ENCODE measurements at places on chromosomes 1 and 21. TPM values are rescaled to one million over a fixed set of nuclear protein-coding genes. Genes with fewer than 3 reads are reported as not detected.

DNA sequence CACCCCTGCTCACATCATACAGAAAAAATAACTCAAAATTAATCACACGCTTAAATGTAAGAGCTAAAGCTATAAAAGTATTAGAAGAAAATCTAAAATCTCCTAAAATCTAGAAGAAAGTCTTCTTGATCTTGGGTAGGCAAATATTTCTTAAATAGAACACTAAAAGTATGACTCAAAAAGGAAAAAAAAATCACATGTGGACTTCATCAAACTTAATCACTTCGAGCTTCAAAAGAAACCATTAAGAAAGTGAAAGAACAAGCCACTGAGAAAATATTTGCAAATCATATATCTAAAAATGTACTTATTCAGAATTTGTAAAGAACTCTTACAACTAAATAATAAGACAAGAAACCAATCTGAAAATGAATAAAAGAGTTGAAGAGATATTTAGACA, 32.7 kb downstream of the LRRC52 start:
- DNase-seq = no peak

DNA sequence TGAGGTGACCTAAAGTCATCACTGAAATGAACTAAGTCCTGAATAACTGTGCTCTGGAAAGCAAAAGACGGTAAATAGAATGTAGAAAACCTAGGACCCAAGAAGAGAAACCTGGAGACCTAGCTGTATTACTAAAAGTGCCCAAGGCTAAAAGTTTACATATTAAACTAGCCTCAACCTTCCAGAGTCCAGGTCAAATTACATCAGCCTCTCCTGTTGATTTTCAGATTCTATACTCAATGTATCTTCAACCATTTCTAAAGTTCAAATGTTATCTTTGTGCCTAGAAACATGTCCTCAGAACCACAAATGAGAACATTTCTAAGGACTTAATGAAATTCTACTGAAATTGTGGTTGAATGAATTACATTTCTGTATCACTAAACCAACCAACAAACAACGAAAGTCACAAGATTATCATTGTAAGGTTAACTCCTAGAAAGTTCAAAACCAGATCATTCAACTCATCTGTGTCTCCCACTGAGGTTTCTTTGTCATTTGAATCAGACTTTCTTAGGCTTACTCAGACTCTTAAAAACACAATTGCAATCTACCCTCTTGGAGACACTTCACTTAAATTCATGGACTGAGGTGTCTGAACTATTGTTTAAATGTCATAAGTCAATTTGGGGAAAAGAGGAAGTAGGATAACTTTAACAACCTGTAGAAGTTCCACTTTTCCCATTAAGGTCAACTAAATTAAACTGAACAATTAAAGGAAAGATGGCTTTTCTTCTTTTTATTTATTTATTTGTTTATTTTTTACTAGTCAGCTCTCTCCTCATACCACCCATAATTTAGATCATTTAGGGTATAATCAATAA, 207.7 kb downstream of the BARHL2 start:
- no peak for DNase-seq

DNA sequence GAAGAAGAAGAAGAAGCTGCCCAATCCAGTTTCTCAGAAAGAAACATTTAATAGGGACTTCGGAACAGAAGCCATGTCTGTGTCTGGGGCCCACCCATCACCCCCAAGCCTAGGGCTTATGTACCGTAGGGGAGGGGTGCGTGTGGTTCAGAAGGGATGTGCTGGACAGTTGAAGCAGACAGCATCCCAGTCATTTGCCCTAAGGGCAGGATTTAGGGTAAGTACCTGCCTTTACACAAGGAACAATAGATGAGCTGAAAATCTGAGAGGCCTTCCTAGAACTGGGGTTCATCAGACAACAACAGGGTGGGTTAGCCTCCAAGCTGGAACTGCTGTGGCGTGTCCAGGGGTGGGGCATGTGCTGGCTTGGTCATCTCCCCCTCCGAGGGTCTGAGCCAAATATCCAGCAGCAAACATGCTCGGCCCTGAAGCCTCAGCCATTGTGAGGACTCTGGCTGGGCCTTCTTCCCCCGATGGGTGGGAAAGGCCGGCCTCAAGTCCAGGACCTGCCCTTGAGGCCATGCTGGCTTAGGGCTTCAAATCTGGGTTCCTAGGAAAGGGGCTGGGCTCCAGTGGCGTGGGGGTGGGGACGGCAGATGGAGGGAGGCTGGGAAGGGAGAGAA, 12.1 kb downstream of the CSTB start:
- no peak for DNase-seq

- no peak for DNase-seq
Measured at GRCh38 chr1:201461645-201462441, 7.1 kb downstream of the PHLDA3 start.

DNA sequence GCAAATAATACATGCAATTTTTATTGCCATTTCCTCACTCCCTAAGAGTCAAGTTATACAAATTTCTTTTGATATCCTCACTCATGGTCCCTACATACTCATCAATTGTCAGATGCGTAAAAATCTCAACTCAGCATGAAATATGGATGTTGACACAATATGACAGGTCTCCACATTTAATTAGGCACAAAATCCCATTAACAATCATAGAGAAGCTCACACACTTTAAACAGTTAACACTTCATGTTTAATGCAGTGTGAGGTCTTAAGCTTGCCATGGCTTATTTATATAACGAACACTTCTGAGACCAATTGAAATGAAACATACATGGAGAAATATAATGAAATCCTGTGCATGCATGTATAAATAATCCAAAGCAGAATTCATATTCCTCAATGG, 58.6 kb downstream of the GREM2 start:
- no peak for DNase-seq

- DNase-seq = no peak
Measured at GRCh38 chr1:116165572-116165971, 54.4 kb downstream of the MAB21L3 start.

DNA sequence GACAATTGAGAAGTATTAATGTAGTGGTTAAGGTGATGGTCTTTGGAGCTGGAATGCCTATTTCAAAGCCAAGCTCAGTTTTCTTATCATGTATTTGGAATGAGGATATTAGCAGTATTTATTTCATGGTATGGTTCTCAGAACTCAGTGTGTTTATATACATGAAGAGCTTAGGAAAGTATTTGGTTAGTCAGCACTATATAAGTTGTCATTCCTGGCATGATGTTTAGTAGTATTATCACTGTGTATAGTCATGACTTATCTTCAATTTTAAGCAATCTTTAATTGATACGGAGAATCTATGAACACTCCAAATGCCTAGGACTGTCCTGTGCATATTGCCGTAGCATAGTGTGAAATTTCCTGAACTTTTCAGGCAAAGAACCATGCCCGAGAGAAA, 501.9 kb upstream of the USP24 start:
- no peak for DNase-seq

DNA sequence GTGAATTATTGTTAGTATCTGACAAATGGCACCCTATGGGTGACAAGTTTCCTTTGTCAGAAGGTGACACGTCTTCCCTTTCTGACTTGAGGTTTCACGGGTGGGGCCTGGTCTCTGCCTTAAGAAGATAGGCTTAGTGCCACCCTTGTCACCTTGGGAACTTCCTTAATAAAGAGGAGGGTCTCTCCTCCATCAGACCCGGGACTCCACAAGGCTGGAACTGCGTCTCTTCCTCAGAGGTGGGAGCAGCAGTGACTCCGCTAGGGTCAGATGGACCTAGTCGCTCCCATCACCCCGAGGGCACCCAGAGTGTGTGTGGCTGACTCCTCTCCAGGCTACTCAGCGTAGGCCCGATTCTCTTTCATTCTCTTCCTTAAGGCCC, 774 bp upstream of the WDTC1 start:
- peak; percentile 44 for DNase-seq

DNA sequence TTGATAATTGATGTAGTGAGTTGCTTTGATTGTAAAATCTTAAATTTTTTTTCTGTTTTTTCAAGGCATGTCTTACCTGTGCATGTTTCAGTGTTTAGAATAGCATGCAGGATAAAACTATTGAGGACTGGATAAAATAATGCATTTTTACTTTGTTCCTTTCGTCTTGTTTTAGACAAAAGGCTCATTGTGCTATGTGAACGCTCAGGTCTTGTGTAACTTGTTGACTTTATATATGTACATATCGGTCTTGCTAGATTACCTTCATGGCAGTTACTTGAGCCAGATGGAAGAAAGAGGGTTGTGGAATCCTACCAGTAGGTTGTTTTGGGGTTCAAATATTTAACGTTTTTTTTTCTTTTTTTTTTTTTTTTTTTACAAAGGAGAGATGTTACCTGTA, 7.0 kb downstream of the NFIA start:
- no peak for DNase-seq

DNA sequence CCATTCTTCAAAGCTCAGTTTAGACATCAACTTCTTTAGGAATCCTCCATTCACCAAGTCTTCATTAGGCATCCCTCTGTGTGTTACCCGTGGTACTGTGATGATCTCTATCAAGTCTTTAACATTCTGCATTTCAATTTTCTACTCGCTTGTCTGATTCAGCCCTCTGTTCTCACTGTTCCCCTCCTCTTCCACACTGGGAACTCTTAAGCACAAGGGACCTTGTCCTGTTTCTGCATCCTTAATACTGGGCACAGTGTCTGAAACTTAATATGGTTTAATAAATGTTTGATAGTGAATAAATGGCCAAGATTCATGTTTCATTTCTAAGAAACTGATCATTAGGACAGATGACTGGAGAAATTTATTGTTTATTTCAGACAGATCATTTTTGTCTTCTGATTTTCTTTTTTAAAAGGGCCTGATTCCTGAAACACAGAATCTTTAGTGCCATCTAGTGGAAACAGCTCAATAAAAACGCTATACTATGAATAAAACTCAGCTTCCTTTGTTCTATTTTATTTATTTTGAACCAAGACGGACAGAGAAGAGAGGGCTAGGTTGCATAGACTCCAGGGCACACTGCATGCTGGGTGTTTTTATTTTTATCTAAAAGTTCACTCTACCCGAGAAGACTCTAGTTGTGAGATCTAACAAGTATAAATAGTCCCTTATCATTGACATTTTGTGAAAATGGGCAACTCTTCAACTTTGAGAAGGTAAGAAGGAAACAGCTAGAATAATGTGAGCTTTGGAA, 7.0 kb upstream of the TRIM45 start:
- no peak for DNase-seq

- DNase-seq = no peak
Measured at GRCh38 chr1:228376651-228377631, 29.7 kb downstream of the TRIM11 start.

GRCh38 chr1:47996060-47996405, 1.2 kb downstream of the TRABD2B start:
- DNase-seq = no peak

GRCh38 chr1:6868660-6869380, 83.6 kb downstream of the CAMTA1 start:
- no peak for DNase-seq

DNA sequence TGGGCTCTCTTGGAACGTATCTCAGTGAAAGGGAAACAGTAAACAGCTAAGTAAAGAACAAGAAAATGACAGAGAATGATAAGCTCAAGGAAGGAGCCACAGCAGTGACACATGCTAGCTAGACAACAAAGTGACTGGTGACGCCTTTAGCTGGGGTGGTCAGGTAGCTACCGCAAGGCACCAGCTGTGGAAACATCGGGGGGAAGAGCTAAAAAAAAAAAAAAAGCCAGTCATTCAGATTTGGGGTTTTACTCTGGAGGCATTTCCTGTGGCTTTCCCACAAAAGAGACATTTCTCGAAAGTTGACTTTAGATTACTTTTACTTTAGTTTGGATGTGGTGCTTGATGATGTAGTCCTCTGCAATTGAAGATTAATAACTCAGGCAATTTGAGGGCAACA, 2.1 kb downstream of the FHAD1 start:
- DNase-seq = peak; percentile 89

DNA sequence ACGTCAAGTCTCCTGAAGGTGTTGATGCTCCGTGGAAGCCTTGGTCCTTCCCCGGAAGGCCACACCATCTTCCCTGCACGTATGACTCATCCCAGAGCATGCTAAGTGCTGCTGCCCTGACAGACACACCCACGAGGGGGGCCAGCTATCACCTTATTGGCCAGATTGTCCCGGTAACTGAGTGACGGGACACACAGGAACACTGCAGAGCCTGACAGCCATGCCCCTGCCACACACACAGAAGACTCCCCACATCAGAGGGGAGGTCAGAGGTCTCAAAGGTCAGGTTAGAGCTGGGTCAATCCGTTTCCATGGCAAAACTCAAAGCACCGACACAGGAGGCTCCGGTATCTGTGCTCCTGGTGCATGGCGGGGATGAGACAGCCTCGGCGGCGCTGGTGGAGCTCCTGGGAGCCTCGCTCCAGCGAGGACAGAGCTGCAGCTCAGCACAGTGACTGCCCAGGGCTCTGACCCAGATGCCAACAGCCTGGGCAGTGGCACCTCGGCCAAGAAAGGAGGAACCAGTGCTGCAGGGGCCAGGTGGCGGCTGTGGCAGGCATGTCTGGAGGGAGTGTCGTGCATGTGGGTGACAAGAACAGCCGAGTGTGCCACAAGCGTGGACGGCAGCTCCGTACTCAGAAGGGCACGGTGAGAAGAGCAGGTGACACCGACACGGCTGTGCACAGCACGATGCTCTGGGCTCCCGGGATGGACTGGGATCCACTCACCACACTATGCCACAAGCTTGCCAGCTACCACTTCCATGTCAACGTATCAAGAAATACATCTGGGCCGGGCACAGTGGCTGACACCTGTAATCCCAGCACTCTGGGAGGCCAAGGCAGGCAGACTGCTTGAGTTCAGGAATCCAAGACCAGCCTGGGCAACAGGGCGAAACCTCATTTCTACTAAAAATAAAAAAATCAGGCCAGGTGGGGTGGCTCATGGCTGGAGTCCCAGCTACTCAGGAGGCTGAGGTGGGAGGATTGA, 14.8 kb upstream of the TMEM240 start:
- DNase-seq = no peak

DNA sequence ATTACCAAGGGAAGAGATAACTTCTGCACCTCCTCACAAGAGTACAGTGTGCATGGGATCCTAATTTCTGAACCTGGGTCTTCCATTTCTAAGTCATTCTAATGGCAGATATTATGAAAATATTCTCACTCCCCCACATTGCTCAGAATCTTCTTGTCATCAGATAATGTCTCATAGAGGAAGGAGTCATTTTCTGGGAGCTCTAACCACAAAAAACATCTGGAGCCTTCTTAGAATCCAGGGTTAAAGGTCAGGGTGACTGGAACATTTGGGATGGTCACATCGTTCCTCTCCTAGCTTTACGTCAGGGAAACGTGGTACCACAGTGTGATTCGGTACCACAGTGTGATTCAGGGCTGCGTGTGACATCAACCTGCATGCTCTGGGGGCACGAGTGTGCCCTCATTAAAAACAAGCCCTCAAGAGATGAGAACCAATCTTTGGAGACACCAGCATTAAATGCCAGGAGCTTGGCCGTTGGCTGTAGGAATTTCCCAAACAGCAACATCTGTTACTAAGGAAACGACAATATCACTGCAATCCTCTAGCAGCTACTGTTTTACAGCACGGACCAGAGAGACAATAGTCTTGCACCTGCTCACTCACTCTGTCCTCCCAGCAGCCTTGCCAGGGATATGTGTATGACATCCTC, 179.1 kb downstream of the PSMG1 start:
- DNase-seq = no peak

Gene SH2D1B
- total RNA-seq = not detected

Gene SYNC
- total RNA-seq = not detected

Gene TCP10L
- total RNA-seq = not detected

Gene RNU1-4
- total RNA-seq = 922 TPM

Gene MIXL1
- not detected for total RNA-seq

Gene GJB3
- not detected for total RNA-seq

Measured in activated CD8-positive, alpha-beta memory T cell treated with anti-CD3 and anti-CD28 coated beads, Interleukin-2, amount 10 ng/mL, durations not matched to agents 7 days and 5 days (primary cell).